Daoy (cell line): ENCODE measurements at places on chromosomes 2 and 18. TPM values are rescaled to one million over a fixed set of nuclear protein-coding genes. Genes with fewer than 3 reads are reported as not detected.

DNA sequence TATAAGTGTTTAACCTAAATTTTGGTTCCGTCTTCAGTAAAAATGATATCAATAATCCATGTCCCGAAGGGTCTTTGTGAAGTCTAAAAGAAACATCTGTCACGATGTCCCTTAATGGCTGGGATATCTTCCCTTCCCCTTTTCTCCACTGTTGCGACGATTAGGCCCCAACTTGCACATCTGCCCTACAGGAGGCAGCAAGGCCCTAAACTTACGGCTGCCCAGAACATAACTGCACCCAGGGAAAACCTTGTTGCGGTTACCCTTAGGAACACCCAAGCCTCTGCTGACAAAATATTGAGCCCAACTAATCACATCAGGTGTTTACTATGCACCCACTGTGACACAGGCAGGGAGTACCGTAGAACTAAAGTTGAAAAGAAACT is 1.3 kb upstream of the SMAD2 start:
- DNase-seq = peak; percentile 6

- no peak for DNase-seq
Measured at GRCh38 chr2:237732070-237732469, 66.5 kb upstream of the RBM44 start.

DNA sequence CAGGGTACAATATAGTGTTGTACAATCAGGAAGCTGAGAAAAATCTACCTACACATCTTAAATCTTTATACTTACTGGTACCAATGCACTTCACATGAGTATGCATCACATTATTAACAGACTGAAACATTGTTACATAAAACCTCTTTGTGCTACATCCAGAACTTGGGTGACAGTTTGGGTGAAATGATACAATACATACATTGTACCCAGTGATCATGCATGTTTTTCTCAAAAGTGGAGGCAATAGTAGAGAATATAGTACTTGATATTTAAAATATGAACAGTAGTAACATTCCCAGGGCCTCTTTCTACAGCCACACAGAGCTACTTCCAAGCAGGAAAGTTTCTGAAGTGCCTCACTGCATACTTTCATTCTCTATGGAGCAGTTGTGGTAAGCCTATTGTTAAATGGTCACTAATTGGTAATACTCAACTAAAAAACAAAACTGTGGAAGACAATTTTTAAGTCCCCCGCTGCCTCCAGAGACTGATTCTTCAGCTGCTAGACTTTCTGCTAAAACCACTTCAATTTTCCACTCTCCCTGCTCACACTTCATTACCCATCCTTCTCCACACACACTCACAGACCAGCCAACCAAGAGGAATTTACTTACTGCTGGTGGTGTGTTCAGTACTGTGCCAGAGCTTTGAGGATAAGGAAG is 22.9 kb upstream of the GRB14 start:
- DNase-seq = no peak

- DNase-seq = no peak
Measured at GRCh38 chr2:121039679-121040078, 245.3 kb downstream of the TFCP2L1 start.

TSPYL6 gene
- not detected in 2 replicates for total RNA-seq

- no peak for DNase-seq
Measured at GRCh38 chr2:10410001-10410822, 37.9 kb downstream of the ODC1 start.

DNA sequence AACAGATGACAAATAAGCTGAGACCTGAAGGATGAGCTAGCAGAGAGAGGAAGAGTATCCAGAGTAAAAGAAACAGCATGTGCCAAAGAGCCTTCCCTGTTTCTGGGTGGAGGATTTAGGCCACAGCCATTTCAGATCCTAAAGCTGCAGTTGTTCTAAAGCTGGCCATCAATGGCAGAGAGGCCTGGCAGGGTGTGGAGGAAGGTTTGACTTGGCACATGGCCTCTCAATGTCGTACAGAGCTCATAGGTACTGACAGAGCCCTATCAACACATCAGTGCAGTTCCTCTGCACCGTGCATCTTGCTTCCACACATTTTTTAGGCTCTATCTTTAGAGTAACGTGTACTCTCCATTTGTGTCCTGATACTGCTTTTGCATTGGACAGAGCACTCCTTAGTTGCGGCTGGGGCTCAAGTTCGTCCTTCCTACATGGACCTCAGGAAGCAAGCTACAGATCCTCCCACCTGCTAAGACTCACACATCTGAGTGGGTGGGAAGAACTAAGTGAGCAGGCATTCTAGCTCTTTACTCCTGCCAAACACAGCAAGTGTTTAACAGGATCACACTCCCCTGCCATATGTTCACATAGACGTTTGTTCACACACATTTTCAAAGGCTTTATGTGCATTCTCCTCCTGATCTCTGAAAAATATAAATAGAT is 3.0 kb upstream of the CHMP3 start:
- no peak for DNase-seq

DNA sequence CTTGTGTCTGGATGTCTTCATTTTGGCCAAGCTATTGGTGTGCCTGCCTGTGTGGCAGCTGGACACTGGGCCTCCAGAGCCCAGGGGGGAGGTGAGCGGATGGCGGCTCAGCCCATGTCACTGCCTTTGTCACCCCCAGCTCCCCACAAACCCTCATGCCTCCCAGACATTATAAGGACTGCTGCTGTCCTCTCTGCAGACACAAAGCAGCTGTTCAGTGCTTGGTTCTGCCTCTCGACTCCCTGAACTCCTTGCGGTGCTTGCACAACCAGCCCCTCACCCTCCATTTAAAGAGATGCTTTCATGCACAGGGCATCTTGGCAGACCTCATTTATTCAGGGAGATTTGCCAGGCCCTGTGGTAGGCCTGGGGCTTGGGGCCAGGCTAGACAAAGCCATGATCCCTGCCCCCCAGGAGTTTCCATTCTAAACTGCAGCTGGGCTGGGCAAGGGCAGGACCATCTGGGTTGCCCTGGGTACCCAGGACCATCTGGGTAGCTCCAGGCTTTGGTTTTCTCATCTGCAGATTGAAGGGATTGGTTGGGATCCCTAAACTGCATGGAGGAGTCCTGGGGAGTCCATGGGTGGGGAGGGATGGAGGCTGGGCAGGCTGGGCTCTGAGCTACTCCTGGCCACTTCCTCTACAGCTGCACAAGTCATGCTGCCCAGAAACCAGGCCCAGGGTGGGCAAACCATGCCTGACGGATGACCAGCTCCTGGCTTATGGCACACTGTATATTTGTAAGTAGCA is 168.5 kb downstream of the CELF4 start:
- DNase-seq = no peak

GRCh38 chr2:50379351-50379750 is 652.6 kb downstream of the NRXN1 start:
- DNase-seq = no peak

DNA sequence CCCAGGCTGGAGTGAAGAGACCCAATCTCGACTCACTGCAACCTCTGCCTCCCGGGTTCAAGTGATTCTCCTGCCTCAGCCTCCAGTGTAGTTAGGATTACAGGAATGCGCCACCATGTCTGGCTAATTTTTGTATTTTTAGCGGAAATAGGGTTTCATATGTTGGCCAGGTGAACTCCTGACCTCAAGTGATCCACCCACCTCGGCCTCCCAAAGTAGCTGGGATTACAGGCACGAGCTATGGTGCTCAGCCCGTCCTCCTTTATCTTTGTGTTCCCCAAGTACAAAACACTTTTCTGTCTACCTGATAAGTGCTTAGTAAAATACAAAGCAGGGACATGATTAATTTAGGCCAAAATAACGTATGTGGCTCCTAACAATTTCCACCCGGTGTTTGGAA is 91.2 kb upstream of the STK17B start:
- no peak for DNase-seq

SETBP1 gene
- total RNA-seq = 1.0 and 1.6 TPM in 2 replicates

DNA sequence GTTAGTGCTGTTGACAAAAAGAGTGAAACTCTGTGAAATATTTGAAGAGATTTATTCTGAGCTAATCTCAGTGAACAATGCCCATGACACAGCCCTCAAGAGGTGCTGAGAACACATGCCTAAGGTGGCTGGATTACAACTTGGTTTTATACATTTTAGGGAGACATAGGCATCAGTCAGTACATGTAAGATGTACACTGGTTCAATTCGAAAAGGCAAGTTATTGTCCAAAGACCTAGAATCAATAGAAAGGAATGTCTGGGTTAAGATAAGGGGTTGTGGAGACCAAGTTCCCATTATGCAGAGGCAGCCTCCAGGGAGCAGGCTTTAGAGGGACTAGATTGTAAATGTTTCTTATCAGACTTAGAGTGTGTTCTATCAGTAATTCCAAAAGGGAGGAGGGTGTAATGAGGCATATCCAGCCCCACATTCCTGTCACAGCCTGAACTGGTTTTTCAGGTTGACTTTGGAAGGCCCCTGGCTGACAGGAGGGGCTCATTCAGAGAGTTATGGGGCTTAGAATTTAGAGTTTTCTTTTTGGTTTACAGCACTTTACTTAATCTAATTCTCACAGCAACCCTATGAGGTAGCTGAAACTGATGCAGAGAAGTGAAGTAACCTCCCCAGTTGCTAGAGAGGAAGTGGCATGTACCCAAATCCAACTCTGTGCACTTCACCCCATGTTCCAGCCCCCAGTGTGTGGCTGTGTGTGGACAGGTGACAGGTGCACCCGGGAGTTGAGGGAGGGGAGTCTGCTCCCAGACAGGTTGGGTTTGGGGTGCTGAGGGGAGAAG is 28.3 kb upstream of the ASAP2 start:
- peak; percentile 59 for DNase-seq

- no peak for DNase-seq
Measured at GRCh38 chr2:151754253-151754897, 20.1 kb upstream of the NEB start.

DNA sequence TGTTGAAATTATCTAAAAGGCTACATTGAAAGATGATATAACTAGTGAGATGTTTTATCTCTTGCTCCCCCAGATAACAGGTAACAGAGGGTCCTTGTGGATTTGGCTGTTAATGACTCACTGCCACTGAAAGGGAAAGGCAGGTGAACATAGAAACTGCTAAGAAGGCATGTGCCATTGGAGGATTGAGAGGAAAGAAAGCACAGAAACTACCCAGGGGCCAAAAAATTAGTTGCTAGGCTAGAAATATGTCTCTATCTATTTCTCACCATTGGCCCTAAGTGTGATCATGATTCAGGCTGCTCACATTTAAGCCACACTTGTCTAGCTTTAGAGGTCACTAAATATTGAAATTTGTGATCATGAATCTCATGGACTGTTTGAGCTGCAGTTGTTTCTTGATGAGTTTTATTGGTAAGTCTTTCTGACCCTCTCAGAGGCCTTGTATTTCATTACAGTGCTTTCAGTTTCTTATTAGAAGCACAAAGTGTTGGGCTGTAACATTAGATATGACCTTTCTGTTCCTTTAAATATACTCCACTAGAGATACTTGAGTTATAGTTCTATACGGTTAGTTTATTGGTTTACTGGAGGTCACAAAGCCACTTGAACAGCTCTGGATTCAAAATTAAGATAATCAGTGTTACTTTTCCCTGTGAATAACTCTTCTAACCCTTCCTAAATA is 26.2 kb downstream of the NAB1 start:
- DNase-seq = no peak

DNA sequence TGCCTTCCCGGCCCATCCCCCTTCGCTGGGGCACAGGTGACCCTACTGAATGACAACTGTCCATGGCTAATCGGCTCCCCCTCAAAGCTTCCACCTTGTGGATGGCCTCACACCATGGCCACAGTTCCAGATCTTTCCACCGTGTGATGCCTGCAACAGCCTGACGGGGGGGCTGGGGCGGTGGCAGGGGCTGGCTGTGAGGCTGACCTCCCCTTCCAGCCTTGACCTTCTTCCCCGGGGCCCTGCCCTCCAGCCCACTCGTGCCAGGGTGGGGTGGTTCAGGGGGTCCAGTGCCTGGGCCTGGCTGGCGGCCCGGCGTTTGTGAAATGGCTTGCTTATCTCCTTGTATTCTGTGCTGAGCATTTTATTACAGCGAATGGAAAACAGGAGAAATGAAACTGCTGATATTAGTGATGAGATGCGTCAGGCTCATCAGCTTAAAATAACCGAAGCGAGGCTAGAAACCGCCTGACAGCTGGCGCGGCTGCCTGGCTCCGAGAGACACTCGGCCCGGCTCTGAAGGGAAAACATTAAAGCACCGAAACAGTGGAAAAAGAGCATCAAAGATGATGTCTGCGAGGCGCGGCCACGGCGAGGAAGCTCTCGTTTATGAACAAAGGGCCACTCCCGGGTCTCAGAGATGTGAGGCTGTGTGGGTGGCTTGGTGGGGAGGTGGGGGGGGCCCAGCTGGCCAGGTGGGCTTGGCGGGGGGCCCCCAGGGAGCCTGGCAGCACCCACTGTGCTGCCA is 916 bp upstream of the PDCD1 start:
- no peak for DNase-seq

GRCh38 chr18:63348508-63349136 is 18.4 kb downstream of the KDSR start:
- no peak for DNase-seq

DNA sequence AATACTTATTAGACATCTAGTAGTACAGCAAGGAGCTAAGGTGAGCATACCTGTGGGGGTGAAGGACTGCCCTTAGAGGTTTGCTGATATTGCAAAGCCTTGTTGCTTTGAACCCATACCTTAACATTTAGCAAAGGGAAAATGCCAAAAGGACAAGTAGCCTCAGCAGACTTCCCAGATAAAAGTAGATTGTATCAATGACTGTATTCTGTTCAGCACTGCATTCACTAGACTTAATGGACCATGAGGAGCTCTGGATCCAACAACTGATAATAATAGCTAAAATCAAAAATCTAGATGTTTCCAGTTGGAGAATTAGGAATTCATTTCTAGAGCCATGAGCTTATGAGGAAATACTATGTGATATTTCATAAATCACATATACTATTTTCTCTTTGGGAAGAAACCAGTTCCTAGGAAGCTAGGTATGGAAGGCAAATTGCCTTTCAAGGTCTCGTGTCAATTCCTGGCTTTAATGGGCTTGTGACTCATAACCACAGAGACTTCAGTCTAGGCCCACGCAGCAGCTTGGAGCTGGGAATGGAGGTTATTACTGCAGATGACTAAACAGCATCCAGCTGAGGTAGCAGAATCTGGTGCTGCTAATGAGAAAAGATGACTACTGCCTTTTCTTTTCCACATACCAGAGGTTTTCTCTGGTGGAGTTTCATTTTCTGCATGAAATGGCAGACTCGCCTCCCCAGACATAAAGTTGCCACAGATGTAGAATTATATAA is 191.2 kb upstream of the NABP1 start:
- DNase-seq = peak; percentile 96

GRCh38 chr2:1685957-1686783 is 58.1 kb downstream of the PXDN start:
- DNase-seq = peak; percentile 53

ANKRD53 gene
- not detected in 2 replicates for total RNA-seq
